ENCODE measurements at places on chromosomes 11 and 22.

DNA sequence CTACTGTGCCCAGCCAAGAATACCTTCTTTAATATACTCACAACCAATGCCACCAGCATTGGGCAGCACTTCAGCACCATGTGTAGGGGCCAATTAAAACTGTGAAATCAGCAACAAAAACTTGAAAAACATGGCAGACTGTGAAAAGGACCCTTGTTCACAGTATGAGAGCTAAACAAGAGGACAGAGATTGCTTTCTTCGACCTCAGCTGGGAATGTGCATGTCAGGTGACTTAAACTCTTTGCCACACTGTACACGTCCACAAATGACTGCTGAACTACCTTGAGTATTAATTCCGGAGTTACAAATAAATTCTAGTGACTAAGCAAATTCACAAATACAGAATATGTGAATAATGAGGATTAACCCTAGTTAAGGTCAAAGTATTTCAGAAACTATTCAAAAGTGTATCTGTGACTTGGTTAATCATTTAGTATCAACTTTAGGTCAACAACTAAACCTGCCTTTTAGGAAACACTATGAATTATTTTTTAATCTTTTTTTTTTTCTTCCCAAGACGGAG, 33.0 kb downstream of the DDX6 start:
- DNase-seq, result no peak

DNA sequence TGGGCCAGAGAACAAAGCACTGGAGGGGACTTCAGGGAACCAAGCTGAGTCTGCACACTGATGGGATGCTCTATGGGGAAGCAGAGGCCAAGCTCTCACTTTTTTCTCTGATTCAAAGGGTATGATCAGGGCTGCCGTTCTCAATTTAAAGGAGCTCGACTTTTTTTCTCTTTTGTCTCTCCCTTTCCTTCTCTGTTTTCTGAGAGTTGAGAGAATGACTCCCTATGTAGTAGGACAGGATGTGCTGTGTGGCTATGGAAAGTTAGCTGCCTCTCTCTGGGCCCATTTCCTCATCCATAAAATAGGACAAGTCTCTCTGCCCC, 7.9 kb downstream of the ADORA2A start:
- DNase-seq, result no peak

GRCh38 chr22:32700191-32700882, 101.2 kb upstream of the TIMP3 start:
- DNase-seq, result no peak

DNA sequence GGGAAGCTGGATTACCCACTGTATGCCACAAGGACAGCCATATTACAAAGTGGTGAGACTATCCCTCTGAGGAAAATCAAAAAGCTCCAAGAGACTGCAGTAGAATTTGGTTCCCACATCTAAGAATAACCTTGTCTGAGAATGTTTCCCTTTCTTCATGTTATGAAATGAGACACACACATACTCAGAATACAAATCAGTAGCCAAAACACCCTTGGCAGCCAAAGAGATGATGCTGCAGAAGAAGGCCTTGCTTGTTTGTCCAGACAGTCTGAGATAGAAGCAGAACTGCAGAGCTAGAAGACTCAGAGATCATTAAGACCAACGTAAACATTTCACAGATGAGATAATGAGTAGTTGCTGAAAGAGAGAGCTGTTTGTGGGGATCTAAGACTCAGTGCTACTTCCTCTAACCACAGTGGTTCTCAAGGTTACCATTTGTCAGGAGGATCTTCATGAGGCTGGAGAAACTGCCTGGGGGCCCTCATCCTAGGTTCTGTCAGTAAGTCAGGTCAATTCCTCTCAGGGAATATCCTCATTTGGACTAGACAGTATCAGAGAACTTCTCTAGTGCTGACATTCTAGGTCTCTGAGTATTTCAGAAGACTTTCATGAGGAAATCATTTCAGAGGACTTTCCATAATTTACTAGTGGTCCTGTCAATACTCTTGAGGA, 38.9 kb downstream of the RELT start:
- no peak for DNase-seq

DNA sequence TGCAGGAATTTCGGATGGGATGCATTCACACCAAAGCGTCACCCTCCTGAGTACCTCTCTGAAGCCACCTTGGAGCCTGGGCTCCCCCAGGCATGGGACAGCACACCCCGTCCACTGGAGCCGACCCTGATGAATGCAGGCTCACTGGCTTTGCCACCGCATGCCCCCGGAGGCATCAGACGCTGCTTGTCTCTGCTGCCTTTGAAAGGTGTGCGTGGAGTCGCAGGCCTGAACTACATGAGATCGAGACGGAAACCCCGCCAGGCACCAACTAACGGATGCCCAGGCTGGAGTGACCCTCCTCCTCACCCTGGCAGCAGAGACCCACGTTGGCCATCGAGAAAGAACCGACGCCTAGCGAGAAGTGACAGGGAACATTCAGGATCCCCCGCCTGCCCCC, 22.5 kb downstream of the KRTAP5-5 start:
- no peak for DNase-seq

- DNase-seq, result no peak
These were observed 16.9 kb upstream of the TCF20 start for GRCh38 chr22:42287174-42287890.

DNA sequence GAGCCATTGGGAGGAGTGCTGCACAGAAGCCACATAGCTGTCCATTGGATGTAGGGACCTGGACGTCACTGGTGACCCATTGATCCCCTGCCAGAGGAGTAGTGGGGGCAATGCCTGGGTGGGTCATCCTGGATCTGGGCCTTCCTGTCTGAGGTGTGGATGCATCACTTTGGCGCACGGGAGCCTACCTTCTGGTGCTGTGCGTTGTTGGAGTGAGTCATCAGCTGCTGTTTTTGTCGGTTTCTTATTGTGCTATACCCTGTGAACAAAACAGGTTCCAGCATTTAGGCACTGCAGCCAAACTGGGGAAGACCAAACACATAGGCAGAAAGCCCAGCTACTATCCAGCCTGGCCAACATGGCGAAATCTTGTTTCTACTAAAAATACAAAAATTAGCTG, 3.2 kb downstream of the TAF6L start:
- DNase-seq, result no peak

DNA sequence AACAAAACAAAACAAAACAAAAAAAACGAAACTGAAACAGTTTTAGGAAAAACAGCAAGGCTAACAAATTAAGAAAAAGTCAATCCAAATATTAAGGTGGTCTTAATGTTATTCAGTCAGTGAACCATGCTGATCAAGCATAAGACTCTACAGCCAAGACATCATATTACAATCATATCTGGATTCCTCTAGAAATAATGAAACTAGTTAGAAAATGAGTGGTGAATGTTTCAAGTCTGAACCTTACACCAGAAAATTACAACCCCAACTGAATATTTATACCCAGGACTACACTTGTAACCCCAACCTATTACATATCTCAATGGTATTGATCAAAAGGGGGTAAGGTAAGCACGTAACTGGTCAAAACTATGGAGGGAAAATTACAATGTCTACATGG, 48.8 kb downstream of the ACAT1 start:
- no peak for DNase-seq
